Stimulated activated naive CD4-positive, alpha-beta T cell (primary cell): ENCODE measurements at places on chromosomes 3 and 15.

GRCh38 chr3:53318522-53318921 is 28.8 kb downstream of the DCP1A start:
- no peak for DNase-seq

DNA sequence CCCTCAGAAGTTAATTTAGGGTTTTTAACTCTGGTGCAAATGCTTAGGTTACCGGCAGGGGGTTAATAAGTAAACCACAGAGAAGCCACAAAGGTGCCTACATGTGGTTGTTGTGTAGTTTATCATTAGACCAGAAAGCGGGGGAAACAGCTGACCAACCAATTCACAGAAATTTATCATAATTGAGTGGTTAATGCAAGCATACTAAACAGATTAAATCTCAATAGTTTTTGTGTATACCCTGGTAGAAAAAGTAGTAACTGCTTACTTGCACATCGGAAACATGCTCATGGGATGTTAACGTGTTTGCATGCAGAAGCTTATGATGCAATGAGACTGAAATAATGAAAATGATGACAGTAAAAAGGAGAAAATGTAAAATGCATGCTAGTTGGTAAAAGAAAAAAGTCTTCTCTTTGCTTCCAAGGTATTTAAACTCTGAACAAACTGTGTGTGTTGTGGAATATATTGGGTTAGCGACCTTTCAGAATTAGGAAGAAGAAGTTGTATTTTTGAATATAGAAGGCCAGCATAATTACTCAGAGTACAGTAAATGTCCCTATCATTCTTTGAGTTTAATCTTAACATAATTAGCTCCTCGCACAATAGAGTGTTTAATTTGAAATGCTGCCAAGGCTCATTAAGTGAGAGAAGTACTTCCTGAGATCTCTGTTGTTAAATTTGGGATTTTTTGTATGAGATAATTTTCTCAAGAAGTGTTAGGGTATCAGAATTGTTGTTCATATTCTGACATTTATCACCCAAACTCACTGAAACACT is 316.2 kb downstream of the PTPRG start:
- no peak for DNase-seq

GRCh38 chr15:70152070-70152480 is 54.4 kb upstream of the TLE3 start:
- no peak for DNase-seq

GRCh38 chr3:103644450-103644849 is 1209.6 kb downstream of the ZPLD1 start:
- no peak for DNase-seq

- DNase-seq: no peak
Observed at GRCh38 chr15:57635300-57635909, 43.7 kb downstream of the MYZAP start.

- DNase-seq: no peak
Observed at GRCh38 chr15:67548236-67548852, 5.8 kb downstream of the MAP2K5 start.

- DNase-seq: no peak
Observed at GRCh38 chr3:194367992-194368841, 1.3 kb downstream of the LRRC15 start.

DNA sequence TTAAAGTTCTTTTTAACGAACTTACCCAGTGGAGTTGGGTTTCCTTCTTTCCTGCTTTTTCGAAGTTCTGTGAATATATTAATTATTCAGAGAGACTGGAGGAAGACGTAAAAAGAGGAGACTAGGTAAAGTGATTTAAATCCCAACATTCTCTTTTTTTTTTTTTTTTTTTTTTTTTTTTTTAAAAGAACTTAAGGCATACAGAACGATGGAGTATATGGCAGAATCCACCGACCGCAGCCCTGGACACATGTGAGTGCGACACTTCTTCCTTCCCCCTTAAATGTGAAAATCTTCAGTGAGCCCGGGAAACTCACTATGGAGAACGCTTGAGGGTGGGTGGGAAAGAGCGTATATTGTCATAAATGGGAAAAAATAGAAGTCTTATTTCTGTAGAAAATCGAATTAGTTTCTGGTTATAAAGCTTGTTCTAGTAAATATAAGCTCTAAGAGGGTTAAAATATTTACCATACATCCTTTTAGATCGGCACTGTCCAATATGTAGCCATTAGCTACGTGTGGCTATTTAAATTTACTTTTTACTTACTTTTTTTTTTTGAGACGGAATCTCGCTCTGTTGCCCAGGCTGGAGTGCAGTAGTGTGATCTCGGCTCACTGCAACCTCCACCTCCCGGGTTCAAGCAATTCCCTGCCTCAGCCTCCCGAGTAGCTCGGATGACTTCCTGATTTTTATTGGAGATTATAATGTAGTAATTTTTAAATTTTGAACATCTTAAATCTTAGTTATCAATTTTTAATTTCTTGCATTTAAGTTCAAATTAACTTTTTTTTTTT is 892 bp downstream of the NMD3 start:
- no peak for DNase-seq

DNA sequence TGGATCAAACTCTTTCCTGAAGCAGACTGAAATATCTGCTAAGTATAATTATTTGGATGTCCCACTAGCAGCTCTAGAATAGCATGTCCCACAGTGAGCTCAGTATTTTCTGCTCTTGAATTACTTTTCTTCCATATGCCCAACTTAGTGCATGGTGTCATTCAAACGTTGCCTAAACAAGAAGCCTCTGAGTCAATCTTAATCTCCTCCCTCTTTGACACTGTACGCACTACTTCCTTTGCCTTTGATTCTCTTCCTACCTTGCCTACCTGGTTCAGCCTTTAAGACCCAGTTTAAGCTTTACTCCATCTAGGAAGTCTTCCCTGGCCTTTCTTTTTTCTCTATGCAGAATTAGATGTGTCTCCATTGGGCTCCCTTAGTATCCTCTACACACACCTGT is 54.5 kb downstream of the SEC22A start:
- no peak for DNase-seq

- DNase-seq: no peak
Observed at GRCh38 chr3:106332884-106333283, 464.1 kb upstream of the CBLB start.

DNA sequence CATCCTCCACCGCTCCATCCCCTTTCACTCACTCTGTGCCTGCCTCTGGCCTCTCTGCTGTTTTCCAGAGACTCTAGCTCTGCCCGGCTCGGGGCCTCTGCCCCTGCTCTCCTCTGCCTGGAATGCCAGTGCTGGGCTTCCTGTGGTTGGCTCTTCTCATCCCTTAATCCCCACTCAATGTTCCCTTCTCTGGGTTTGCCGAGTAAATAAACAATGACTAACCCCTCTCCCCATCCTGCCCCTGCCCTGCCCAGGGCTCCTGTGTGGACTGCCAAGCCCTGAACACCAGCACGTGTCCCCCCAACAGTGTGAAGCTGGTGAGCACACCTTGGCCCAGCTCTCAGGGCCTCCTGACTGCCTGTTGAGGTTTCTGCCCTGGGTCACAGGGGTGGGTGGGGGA is 12.2 kb downstream of the STAB1 start:
- DNase-seq: no peak

DNA sequence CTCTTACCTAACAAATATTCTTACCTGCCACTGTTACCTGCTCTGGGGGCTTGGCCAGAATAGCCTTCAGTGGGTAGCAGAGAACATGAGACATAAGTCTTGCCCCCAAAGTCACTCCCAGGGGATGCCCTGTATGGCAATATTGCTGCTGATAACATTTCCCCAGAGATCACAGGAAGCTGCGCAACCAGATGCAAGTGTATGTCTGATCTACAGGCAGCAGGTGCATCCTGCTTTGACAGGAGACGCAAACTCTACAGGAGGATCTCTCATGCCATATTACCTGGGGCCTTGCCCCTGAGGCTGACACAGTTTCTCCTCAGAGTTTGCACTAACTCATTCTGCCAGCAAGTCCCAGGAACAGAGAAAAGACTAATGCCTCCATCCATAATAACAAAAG is 174.4 kb upstream of the LPP start:
- DNase-seq: peak; percentile 12

GRCh38 chr15:53506370-53506769 is 253.1 kb downstream of the WDR72 start:
- DNase-seq: no peak

DNA sequence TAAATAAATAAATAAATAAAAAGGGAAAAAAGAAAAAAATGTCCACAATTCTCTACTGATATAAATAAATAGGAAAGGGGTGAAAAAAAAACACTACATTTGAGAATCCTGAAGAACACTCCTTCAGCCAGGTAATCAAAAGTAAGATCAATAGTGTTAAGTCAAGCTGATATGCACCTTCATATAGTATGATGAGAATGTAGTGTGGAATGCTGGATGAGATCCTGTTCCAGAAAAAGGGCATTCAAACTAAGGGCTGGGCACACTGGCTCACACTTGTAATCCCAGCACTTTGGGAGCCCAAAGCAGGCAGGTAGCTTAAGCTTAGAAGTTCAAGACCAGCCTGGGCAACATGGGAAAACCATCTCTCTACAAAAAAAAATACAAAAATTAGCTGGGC is 5.1 kb upstream of the VPS18 start:
- DNase-seq: no peak

- DNase-seq: no peak
Observed at GRCh38 chr3:117471831-117472230, 762.3 kb downstream of the TUSC7 start.

GRCh38 chr3:41202834-41203345 is 3.6 kb downstream of the CTNNB1 start:
- DNase-seq: peak; percentile 8

- DNase-seq: peak; percentile 41
Observed at GRCh38 chr3:61250784-61251173, 473 bp downstream of the FHIT start.

DNA sequence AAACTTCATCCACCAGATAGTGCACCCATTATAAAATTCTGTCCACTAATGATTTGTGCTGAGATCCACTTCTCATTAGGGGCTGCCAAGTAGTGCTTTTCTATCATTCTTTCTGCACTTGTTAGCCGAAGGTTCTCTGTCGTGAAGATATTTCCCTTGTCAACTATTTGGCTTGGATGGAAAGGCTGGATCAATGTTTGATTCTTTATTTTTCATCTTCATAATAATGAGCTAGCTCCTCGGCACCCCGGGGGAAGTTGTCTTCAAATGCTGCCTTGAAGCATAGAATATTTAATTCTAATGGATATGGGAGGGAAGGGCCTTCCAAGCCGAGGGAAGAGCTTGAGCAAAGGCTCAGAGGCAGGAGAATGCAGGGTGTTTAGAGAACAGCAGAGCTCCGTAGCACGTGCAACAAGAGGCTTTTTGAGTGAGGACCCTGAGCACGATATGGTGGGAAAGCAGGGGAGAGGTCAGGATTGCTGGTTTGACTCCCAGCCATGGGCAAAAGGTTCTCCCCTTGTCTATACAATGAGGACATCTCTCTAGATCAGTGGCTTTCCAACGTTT is 16.3 kb upstream of the MUC20 start:
- DNase-seq: no peak

DNA sequence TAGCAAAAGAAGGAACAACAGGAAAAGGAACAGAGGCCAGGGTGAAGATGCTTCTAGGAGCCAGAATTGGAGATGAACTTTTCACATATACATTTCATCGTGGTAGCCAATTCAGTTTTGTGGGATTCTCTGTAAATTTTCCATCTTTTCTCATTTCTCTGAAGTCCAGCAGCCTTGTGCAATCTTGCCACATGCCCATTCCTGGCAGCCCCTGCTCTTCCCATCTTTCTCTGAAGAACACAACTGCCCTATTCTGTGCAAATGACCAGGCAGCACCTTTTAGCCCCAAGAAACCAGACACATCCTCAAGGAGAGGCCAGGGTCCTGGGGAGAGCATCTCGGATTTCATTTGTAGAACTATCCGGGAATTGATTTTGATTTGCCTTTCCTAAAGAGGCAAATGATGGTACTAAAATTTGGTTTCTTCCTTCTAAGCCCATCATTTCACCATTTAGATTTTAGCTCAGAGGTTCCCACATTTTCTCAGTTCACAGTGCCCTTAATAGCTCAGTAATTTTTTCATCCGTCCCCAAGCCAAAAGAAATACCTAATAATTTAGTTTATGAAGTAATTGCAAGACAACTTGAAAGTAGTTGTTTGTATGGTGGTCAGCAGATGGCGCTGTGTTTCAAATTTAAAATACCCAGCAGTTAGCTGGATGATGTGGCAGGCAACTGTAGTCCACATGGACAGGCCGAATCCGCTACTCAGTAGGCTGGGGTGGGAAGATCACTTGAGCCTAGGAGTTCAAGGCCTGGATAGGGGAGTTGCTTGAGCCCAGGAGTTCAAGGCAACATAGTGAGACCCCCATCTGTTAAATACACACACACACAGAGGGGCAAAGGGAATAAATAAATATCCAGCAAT is 61.3 kb upstream of the ACKR4 start:
- peak; percentile 24 for DNase-seq

GRCh38 chr3:177642042-177642803 is 444.9 kb upstream of the TBL1XR1 start:
- DNase-seq: no peak

GRCh38 chr15:97717806-97718205 is 242.7 kb upstream of the ARRDC4 start:
- DNase-seq: no peak

DNA sequence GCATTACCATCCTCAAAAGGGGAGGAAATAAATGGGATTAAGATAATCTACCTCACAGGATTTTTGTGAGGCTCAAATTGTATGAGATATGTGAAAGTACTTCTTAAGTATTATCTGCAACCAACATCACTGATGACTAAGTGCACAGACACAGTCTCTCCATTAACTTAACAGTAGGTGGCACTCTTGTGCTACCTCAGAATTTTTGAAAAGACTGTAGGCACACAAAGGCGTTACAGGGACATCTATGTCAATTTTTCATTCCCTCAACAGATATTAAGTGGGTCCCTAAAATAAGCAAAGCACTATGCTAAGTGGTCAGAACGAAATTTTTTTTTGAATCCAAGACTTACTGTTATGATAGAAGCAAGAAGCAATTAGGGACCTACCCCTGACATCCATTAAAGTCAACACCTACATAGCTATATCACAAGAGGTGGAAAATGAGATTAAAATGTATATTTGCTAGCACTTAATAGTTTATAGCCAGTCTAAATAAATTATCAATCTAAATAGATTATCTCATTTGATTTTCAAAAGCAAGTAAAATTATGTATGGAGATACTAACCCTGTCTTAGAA is 52.9 kb downstream of the RYK start:
- peak; percentile 47 for DNase-seq

- DNase-seq: no peak
Observed at GRCh38 chr3:6739288-6739687, 121.6 kb upstream of the GRM7 start.

- DNase-seq: no peak
Observed at GRCh38 chr3:151351648-151352047, 22.3 kb upstream of the P2RY13 start.

DNA sequence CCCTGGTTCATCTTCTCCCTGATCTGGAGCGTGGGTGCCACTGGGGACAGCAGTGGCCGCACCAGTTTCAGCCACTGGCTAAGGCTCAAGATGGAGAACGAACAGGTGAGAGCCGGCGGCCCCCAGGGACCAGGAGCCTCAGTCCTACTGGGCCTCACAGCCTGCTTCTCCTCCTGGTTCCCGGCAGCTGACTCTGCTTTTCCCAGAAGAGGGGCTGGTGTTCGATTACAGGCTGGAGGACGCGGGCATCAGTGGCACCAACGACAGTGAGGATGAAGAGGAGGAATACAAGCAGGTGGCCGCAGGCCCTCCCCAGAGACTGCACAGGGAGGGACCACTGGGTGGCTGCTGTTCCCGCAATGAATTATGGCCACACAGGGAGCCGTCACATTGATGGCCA is 54.4 kb downstream of the DNAH1 start:
- DNase-seq: no peak
